ENCODE measurements at places on chromosomes 13 and 19.

DNA sequence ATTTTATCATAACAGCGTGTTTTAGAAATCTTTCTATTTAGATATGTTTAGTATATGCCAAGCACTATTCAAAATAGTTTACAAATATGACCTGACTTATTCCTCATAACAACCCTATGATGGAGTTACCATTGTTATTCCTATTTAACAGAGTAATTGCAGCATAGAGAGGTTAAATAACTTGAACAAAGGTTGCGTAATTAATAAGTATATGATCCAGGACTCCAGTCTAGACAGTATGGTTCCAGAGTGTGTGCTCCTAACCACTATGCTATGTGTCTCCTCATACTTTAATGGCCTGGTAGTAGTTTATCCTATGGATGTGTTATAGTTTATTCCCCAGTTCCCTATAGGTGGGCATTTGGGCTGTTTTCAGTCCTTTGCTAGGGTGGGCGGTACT is 145.3 kb downstream of the PAN3 start:
- no peak for DNase-seq

- no peak for DNase-seq
Observed at GRCh38 chr13:73960474-73960873, 173.7 kb downstream of the KLF12 start.

- no peak for DNase-seq
Observed at GRCh38 chr13:27973961-27974662, 5.0 kb upstream of the CDX2 start.

DNA sequence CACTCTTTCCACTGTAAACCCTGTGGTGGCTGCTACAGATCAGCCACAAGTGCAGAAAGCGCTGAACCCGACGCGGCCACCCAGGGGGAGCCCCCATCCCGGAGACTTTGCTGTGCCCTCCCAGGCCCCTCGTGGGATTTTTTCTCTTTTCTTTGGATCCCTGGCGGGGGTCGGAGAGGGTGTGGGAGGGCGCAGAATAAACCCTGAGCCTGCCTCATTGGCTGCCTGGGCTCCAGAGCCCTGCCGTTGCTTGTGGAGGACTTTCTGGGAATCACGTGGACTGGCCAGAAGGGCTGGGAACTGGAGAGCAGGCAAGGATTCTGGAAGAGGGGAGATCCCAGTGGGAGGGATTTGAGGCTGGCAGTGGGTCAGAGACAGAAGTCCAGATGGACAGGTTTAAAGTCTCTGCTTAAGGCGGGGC is 24.9 kb downstream of the GADD45B start:
- DNase-seq, result no peak

DNA sequence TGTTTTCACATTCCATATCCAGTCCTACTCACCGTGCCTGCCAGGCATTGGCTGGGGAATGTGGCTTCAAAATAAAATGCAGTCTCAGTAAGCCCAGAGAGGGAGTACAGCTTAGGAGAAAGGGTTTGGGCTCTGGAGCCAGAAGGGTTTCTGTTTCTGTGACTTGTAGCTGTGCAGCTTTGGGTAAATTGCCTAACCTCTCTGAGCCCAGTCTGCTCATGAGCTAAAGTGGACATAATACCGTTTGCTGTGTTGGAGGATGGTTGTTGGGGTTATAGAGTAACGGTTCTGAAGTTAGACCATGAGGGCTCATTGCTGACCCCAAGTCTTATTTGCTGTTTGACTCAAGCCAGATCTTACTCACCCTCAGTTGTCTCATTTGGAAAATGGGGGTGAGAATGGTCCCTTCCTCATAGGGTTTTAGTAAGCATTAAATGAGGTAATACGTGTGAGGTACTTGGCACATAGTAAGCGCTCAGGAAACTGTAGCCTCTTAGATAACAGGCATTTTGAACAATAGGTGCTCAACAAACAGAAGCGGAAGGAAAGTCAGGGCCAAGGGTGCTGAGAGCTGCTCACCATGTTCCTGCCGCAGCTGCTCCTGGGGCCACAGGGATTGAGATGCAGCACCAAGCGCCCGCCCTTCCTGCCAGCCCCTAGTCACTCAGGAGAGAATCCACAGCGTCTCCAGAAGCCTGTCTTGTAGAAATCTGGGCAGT is 45.5 kb downstream of the C13orf42 start:
- no peak for DNase-seq

DNA sequence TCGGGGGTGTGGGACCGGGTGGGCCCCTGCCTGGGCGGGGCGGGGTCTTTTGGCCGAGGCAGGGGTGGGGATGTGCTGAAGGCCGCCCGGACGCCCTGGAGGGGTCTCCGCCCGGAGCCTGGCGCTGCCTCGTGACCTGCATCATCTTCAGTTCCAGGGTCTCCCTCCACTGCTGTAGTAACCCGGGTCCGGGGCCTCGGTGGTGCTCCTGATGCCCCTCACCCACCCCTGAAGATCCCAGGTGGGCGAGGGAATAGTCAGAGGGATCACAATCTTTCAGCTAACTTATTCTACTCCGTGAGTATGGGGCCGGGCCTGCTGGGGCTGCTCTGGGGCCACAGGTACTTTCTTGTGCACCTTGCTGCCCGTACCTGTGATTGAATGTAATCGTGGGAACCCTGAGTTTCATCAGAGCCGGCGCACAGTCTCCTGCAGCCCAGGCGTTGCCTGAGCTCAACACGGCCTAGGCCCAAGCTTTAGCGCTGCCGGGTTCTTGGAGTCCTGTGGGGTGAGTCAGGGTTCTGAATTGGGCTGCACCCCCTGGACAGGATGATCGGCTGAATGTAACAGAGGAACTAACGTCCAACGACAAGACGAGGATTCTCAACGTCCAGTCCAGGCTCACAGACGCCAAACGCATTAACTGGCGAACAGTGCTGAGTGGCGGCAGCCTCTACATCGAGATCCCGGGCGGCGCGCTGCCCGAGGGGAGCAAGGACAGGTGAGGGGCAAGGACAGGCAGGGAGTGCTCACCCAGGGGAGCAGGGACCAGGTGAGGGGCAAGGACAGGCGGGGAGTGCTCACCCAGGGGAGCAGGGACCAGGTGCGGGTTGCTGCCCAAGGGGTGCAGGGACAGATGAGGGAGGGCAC is 10.5 kb downstream of the PEAK3 start:
- no peak for DNase-seq

- DNase-seq, result no peak
Observed at GRCh38 chr19:58021541-58022282, 12.1 kb upstream of the ZSCAN1 start.

- no peak for DNase-seq
Observed at GRCh38 chr13:110164706-110165105, 142.3 kb downstream of the COL4A1 start.

GRCh38 chr13:25175026-25175425 is 2.9 kb upstream of the AMER2 start:
- DNase-seq, result no peak

DNA sequence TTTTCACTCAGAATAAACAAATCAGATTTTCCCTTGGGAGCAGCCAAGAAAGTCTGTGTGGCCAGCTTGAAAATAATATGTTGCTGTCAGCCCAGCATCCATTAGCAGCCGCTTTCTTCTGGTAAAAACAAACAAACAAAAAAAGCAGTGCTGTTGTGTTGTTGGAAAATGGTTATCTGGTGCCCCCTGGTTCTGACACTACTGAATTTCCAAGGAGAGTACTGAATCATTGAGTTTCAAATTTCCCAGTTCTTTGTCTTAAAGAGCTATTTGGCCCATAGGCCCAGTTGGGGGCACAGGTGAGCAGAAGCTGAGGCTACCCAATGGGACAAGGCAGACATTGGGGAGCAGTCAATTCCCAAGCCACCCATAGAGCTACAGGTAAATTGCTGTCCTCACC is 995.9 kb downstream of the UQCRFS1 start:
- no peak for DNase-seq

DNA sequence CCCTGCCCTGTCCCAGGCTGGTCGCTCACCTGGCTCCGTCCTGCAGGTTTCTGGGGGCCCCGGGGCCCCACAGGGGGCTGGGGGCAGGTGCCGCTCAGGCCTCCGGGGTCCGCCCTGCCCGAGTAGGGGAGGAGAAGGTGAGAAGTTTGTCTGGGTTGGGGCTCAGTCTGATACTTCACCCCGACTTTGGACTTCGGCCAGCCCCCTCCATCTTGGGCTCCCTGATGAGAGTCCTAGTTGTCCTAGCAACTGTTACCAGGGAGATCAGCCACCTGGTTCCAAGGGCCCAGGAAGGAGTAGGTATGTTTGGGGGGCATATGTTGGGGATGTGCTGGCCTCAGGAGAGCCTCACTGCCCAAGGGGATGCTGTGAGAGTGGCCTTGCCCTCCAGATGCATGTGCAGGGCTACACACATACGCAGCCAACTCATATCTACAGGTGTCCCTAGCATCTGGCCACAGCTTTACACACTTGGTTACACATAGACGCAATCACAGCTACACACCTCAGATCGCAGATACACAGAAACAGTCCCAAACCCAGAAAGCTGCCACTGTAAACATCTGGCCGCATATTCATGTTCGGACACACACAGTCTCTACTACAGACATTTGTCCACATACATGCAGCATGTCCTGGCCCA is 3.4 kb downstream of the NUMBL start:
- no peak for DNase-seq

GRCh38 chr19:47098608-47099007 is 15.0 kb downstream of the ZC3H4 start:
- no peak for DNase-seq

- no peak for DNase-seq
Observed at GRCh38 chr19:33781415-33781935, 15.2 kb upstream of the KCTD15 start.

DNA sequence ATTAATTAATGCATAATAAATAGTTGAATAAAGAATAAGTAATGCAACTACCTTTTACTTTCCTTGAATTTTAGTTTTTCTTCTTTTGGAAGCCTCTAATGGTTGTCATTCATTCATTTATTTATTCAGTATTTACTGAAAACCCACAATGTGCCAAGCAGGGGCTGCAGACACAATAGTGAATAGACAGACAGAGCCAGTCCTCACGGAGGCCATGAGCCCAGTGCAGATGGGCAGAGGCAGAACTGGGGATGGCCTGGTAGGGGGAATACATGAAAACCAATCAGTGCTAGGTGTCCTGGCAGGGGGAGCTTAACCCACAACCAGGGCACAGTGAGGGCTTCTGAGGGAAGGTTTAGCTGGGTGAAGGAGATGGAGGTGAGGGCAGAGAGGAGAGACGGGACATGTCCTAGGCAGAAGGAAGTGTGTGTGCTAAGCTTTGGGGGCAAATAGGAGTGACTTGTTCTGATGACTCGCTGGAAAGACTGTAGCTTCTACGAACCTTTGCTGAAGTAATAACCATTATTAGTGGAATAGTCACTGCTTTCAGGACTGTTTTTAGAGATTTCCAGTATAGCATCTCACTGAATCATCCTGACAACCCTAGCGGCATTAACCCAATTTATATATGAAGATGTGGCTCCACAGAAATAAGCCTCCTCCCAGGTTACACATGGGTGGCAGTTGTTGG is 55.9 kb downstream of the ERCC5 start:
- no peak for DNase-seq

GRCh38 chr19:12611361-12611699 is 610 bp downstream of the ZNF791 start:
- DNase-seq, result peak; percentile 3

GRCh38 chr13:110518571-110518970 is 43.0 kb downstream of the RAB20 start:
- no peak for DNase-seq

- DNase-seq, result no peak
Observed at GRCh38 chr19:8585894-8586750, 8.9 kb upstream of the MYO1F start.

DNA sequence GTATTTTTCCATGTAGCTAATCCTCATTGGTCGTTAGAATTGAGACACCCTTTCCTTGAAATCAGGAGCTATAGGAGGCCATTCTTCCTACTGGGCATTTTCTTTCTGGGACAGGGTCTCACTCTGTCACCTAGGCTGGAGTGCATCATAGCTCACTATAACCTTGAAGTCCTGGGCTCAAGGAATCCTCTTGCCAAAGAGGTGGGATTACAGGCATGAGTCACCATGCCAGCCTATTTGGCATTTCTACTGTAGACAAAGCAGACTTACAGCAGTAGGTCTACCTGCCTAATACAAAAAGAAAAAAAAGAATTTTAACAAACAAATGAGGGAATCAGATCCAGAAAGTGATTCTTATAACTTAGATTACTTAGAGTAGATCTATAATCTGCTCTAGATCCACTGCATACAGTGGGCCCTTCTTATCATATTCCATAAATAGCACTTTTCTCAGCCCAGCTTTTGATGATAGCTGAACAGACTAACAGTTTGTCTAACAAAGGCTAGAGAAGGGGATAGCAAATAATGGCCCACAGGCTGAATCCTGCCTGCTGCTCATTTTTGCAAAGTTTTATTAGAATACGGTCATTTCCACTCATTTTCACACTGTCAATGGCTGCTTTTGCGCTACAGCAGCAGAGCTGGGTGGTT is 36.7 kb upstream of the USPL1 start:
- DNase-seq, result no peak

GRCh38 chr13:60369242-60369641 is 27.8 kb upstream of the TDRD3 start:
- no peak for DNase-seq

DNA sequence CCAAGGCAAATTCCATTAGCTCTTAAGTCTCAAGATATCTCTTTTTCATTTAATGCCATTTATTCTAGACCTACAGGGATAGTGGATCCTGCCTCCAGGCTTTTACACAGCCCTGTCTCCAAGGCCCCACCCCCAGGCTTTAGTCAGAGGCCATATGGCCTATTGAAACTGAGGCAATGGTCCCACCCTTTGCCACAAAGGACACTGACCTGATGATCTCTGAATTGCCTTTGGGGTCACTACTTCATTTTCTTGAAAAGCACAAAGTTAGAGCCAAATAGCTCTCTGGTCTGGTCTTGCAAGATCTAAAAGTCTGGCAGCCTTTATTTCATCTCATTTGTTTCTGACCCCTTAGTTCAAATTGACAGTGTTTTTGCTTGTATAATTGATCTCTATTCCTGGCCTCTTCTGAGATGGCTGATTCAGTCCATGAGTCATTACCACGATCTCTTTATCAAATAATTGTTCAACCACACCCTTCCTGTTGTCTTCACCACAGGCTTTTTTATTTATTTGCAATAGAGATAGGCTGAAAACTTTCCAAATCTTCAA is 209.8 kb downstream of the FGF14 start:
- no peak for DNase-seq

DNA sequence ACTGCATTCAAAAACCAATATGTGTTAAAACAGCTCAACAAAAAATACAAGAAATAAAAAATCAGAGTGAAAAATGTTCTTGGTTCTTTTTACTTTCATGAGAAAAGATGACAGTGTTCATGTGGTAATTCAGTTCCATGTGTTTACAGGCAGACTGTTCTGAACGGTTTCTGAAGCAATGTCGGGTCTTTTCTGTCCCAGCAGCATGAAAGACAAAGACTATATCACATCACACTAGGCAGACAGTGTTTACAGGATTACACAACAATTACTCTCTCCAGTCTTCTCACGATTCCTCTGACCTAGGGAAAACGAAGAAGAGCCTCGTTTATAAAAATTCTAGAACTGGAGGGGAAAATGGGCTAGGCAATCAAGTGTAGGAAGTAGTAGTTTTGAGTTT is 83.4 kb downstream of the UBL3 start:
- no peak for DNase-seq

GRCh38 chr13:23991119-23991518 is 93.8 kb upstream of the C1QTNF9B start:
- DNase-seq, result no peak

GRCh38 chr13:28318496-28318895 is 176.4 kb downstream of the FLT1 start:
- DNase-seq, result no peak

GRCh38 chr19:904545-904944 is 8.5 kb downstream of the R3HDM4 start:
- DNase-seq, result no peak
